Activated CD4-positive, alpha-beta T cell treated with anti-CD3 and anti-CD28 coated beads, Interleukin-2, amount 10 ng/mL, durations not matched to agents 7 days and 5 days (primary cell): ENCODE measurements at places on chromosomes 6 and 20.
A peak's percentile ranks its signal among the peaks of the same experiment; 100 is the strongest.

DNA sequence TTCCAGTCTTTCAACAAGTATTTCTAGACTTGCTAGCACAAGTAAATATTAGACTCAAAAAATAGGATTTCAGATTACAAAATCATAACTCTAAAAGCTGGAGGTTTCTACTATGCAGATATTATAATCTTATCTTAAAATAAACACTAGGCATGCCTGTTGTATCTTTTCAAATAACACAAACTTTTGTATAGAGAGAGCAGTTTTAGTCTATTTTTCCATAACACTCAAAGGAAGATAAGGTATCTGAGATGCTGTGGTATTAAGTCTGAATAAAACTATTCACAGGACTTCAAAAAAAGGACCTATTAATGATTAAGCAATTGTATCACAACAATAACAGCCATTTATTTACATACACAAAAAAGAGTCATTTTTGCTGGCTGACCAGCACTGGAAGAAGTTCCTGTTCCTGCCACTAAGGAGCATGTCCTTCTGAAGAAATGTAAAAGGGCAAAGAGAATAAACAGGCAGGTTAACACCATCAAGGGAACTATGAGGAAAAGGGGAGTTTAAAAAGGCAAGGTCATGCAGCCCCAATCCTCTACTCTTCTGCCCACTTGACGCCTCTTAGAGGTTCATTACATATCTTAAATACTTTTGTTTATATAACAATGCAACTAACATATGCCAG lies 39.4 kb downstream of the REPS1 start:
- no peak for DNase-seq

DNA sequence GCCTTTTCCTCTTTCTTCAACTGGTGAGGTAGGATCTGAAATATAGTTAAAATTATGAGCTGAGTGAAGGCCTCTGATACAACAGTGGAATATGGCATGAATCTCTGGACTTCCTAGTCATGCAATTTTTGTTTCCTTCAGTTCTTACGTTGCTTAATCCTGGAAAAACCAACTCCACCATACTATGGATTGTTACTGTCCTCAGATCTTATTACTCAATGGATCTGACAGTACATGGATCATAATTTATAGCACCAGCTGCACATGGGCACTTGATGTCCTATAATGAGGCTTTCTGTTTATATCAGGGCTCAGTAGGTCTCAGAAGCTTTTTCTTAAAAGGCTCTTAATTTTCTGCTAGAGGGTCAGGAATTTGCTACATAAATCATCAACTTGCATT lies 1341.0 kb upstream of the EYS start:
- no peak for DNase-seq

DNA sequence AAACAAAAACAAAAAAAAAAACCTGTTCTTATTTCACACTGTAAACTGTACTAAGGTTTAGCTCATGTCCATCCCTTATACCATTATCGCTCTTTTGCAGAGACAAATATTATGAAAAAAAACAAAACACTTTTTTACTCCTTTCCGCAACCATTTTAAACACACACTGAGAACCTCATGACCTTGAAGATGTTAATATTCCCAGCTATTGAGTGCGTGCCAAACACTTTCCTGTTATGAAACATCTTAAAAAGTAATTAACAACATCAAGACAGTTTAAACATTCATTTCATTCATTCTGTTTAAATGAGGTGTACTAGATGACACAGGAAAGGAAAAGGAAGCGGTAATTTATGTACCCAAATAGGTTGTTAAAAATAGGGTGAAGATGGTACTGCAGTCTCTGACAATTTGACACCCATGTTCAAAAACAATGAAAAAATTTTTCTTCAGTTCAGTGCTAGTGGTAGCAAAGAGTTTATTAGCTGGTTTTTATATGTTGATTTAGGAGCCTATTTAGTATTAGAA lies 3.9 kb upstream of the ARHGAP18 start:
- DNase-seq = no peak

DNA sequence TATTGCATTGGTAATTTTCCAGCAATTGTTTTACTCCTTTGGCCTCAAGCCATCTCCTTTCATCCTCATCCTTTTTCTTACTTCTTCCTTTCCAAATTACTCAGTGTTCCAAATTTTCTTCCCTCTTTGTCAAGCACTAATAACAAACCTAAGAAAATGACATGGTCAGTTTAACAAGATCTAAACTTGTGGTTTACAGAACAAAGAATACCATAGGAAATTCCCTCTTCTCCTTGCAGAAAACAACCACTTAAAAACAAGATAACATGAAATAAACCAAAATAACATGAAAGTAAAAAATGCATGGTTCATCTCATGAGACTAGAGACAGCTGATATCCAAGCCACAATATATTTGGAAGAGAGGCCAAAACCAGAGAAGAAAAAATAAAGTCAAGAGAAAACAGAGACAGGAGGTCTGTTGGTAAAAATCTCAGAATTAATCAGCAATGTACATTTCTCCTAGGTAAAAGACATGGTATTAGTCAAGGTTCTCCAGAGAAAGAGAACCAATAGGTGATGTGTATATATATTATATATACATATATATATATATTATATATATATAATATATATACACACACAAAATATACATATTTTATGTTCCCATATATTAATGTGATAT lies 51.0 kb upstream of the SENP6 start:
- DNase-seq = no peak

DNA sequence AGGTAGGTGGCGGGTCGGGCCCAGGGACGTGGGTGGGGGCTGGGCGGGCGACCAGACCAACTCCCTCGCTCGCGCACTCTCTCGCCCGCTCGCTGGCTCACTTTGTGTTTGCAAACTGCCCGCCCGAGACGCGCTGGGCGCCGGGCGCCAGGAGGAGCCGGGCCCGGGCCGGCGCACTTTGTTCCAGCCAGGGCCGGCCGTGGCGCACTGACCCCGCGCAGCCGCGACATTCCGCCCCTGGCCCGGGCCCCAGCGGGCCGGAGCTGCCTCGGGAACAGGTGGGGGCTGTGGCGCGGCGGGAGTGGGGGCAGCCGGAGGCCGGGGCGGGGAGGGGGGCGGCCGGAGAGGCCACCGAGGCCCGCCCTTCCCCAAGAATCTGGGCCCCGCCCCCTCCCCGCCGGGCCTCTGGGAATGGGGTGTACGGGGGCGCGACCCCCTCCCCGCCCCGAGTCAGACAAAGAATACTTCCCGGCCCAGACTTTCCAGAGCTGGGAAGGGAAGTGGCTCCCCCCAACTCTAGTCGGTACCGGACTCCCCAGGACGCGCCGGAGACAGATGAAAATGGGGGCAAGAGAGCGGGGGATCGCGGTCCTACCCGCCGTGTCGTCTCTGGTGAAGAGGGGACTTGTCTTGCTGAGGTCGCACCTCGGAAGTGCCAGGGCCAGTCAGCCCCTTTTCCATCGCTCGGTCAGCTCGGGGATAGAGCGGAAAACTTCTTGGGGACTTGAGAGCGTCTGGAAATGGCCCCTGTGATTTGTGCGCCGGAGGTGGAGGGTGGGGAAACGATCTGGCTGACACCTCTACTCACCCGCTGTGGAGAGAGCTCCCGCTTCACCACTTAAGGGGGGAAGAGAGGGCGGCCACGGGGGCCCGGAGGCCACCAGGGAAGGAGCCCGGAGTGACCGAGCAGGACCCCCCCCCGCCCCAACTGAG lies 951 bp downstream of the FOXP4 start:
- DNase-seq = peak; percentile 23

GRCh38 chr6:36195471-36196112 lies 952 bp upstream of the BRPF3 start:
- DNase-seq = no peak

DNA sequence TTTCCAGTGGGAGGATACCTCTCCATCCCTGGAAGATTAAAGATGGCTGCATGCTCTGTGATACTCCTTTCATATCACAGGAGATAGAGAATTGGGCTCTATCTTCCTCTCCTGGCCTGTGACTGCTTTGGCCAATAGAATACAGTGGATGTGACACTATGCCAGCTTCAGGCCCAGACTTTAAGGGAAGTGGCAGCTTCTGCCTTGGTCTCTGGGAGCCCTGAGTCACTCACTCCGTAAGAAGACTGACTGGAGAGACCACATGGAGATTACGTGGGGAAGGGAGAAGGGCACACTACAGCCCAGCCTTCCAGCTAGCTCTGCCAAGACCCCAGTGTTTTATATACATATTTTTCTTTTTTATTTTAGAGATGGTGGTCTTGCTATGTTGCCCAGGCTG lies 10.4 kb upstream of the MMP9 start:
- DNase-seq = no peak

DNA sequence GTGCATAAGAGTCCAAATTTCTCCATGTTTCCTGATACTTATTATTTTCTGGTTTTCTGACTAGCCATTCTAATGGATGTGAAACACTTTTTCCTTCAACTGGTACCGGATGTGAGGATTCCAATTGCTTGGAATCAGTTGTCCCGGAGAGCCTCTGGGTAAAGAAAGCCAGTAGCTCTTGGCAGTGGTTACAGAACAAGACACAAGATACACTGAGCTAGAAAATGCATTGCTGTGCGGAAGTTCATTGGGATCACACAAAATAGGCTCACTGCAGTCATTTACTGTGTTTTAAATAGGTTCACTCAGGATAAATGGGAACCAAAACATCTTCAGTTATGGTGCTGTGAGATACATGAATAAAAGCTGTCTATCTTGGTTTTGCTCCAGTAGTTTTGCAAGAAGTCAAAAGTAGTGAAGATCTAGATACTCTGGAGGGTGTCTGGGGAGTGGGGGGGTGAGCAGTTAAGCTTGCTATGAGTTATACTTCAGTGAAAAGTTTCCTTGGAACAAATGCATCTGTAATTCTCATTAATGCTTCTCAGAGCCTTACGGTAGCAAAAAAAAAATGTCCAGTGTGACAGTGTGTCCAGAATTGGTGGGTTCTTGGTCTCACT lies 54.4 kb upstream of the RNF182 start:
- no peak for DNase-seq

- no peak for DNase-seq
These were observed 30.6 kb upstream of the ZBTB24 start for GRCh38 chr6:109513571-109514071.

DNA sequence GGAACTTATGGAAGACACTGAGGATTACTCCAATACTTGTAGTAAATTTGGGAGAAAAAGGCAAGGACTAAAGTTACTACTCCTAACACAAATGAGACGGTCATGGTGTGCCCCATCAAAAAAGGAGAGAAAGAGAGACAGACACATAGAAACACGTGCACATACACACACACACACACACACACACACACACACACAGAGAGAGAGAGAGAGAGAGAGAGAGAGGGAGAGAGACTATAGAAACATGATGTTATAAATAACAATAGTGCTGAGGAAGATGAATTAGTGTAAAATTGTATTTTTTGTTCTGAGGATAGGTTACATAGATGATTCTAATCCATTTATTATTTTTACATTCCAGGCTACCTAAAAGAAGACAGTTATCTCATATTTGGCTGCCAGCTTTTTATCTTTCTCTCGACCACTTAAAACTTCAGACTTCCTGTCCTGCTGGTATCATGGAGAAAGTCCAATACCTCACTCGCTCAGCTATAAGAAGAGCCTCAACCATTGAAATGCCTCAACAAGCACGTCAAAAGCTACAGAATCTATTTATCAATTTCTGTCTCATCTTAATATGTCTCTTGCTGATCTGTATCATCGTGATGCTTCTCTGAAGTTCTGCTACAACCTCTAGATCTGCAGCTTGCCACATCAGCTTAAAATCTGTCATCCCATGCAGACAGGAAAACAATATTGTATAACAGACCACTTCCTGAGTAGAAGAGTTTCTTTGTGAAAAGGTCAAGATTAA lies 10.5 kb downstream of the PLN start:
- peak; percentile 35 for DNase-seq

GRCh38 chr6:43970068-43970912 lies 157.0 kb downstream of the MRPL14 start:
- DNase-seq = no peak

- no peak for DNase-seq
These were observed 36.3 kb downstream of the TNFAIP3 start for GRCh38 chr6:137903274-137903932.
